Natural killer cell (primary cell): ENCODE measurements at places on chromosomes 13 and 19. TPM values are rescaled to one million over a fixed set of nuclear protein-coding genes. Genes with fewer than 3 reads are reported as not detected.

The STARD13 gene
- not detected for total RNA-seq

DNA sequence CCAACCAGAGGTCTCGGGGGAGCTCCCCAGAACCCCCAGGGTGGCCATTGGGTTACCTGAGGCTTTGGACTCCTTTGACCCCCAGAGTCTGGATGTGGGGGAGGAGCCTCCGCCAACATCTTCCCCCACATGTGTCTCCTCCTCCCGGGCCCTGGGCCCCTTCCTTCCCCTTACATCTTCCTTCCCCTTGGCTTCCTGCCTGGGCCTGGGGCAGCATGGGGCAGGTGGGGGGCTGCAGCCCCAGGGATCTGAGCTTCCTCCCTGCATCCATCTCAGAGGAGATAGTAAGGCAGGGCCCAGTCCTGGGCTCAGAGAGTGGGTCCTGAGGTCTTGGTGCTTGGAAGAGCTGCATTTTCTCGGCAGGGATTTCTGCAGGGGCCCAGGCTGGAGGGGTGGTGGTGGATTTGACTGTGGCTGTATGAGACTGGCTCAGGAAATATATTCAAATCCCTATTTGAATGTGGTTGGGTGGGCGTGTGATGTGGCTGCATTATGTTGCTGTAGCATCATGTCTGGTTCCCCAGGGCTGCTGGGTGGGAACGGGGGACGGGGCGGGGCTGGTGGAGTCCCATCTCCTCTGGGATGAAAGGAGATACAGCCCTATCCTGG lies 919 bp downstream of the VAV1 start:
- no peaks in the 10 kb centered on the region for H3K27me3 ChIP-seq
- DNase-seq = peak; percentile 45
- H3K27ac ChIP-seq = peak overlapping the region; percentile 80
- H3K4me1 ChIP-seq = peaks cover 50% of the 10 kb centered on the region

GRCh38 chr13:110274687-110275086 lies 32.3 kb downstream of the COL4A1 start:
- no peak overlapping the region for H3K27ac ChIP-seq
- DNase-seq = no peak
- no peak overlapping the region for H3K4me3 ChIP-seq
- H3K36me3 ChIP-seq = no peaks in the 10 kb centered on the region
- H3K4me1 ChIP-seq = no peaks in the 10 kb centered on the region
- no peaks in the 10 kb centered on the region for H3K27me3 ChIP-seq

- DNase-seq = no peak
- no peaks in the 10 kb centered on the region for H3K27me3 ChIP-seq
- no peak overlapping the region for H3K27ac ChIP-seq
- no peaks in the 10 kb centered on the region for H3K4me1 ChIP-seq
- H3K36me3 ChIP-seq = no peaks in the 10 kb centered on the region
- H3K4me3 ChIP-seq = no peak overlapping the region
Measured at GRCh38 chr13:71460211-71460610, 406.8 kb downstream of the DACH1 start.

GRCh38 chr19:16938211-16938610 lies 49.4 kb downstream of the F2RL3 start:
- H3K4me1 ChIP-seq = no peaks in the 10 kb centered on the region
- no peak overlapping the region for H3K4me3 ChIP-seq
- no peaks in the 10 kb centered on the region for H3K36me3 ChIP-seq
- H3K27me3 ChIP-seq = no peaks in the 10 kb centered on the region
- H3K27ac ChIP-seq = no peak overlapping the region
- DNase-seq = no peak

DNA sequence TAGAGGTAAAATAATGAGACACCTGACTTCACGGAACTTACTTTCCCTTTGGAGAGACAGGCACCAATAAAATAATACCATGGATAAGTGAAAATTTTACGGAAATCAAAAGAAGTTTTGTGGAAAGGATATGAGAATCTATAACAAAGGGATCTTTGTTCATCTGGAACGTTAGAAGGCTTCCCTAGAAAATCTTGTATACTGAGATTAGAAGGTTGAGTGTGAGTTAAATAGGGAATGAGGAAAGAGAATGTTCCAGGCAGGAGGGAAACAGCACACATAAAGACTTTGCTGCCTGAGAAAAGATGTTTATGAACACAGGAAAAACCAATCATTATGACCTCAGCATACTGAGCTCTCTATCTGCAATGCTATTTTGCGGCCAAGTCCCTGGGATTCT lies 19.6 kb upstream of the RAP2A start:
- H3K27ac ChIP-seq = no peak overlapping the region
- H3K27me3 ChIP-seq = no peaks in the 10 kb centered on the region
- no peak overlapping the region for H3K4me3 ChIP-seq
- DNase-seq = no peak
- no peaks in the 10 kb centered on the region for H3K4me1 ChIP-seq

- no peak for DNase-seq
- peaks cover 10% of the 10 kb centered on the region for H3K36me3 ChIP-seq
- H3K27me3 ChIP-seq = no peaks in the 10 kb centered on the region
- no peaks in the 10 kb centered on the region for H3K4me1 ChIP-seq
Measured at GRCh38 chr13:43081866-43082265, 58.5 kb downstream of the DNAJC15 start.

The CERS1 gene
- not detected for total RNA-seq

GRCh38 chr13:32472194-32472621 lies 44.3 kb upstream of the N4BP2L1 start:
- DNase-seq = no peak
- no peaks in the 10 kb centered on the region for H3K27me3 ChIP-seq
- no peaks in the 10 kb centered on the region for H3K4me1 ChIP-seq
- no peak overlapping the region for H3K27ac ChIP-seq
- no peaks in the 10 kb centered on the region for H3K36me3 ChIP-seq

GRCh38 chr13:78192716-78193115 lies 274.1 kb upstream of the EDNRB start:
- H3K27me3 ChIP-seq = no peaks in the 10 kb centered on the region
- H3K27ac ChIP-seq = no peak overlapping the region
- H3K4me3 ChIP-seq = no peak overlapping the region
- DNase-seq = no peak
- no peaks in the 10 kb centered on the region for H3K4me1 ChIP-seq

The CCDC122 gene
- total RNA-seq = 2.1 TPM

The LYPD5 gene
- not detected for total RNA-seq

The BORA gene
- total RNA-seq = 5.5 TPM

GRCh38 chr19:39261704-39262103 lies 6.5 kb upstream of the IFNL2 start:
- H3K4me1 ChIP-seq = peaks cover 20% of the 10 kb centered on the region
- H3K36me3 ChIP-seq = no peaks in the 10 kb centered on the region
- H3K27me3 ChIP-seq = peaks cover 36% of the 10 kb centered on the region
- no peak overlapping the region for H3K27ac ChIP-seq
- DNase-seq = no peak

The MICOS13 gene
- total RNA-seq = 17.7 TPM

- no peaks in the 10 kb centered on the region for H3K36me3 ChIP-seq
- no peaks in the 10 kb centered on the region for H3K27me3 ChIP-seq
- H3K27ac ChIP-seq = no peak overlapping the region
- no peak overlapping the region for H3K4me3 ChIP-seq
- H3K4me1 ChIP-seq = no peaks in the 10 kb centered on the region
Measured at GRCh38 chr13:44449999-44450821, 76.6 kb downstream of the SERP2 start.

DNA sequence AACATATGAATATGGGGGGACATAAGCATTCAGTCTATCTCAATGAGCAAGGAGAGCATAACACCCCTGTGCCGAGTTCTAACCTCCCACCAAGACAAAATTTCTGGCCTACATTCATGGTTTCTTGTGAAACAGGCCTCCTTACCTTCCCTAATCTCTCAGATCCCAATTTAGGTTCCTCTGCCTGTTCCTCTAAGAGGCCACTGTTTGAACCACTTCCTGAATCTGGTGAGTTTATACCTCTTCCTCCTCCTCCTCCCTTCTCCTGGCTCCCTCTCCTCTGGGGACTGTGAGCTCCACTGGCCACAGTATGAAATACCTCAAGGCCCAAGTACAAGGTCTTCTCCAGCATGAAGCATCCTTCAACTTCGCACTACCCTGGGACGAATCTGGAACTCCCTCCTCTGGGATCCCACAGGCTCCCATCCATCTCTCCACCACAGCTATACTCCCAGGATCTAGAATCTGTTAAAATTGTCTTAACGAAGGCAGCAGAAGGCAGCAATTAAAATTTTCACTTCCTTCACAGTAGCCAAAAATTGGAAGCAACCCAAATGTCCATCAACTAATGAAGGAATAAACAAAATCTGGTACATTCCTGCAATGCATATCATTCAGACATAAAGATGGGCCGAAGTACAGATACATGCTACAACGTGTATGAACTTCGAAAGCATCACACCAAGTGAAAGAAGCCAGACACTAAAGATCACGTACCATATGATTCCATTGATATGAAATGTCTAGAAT lies 7.8 kb upstream of the SIGLECL1 start:
- H3K27me3 ChIP-seq = no peaks in the 10 kb centered on the region
- H3K36me3 ChIP-seq = no peaks in the 10 kb centered on the region
- H3K4me1 ChIP-seq = peaks cover 22% of the 10 kb centered on the region
- H3K4me3 ChIP-seq = no peak overlapping the region

The IGLON5 gene
- total RNA-seq = not detected

The ZNF699 gene
- total RNA-seq = 15.3 TPM

The STAP2 gene
- 3.3 TPM for total RNA-seq

DNA sequence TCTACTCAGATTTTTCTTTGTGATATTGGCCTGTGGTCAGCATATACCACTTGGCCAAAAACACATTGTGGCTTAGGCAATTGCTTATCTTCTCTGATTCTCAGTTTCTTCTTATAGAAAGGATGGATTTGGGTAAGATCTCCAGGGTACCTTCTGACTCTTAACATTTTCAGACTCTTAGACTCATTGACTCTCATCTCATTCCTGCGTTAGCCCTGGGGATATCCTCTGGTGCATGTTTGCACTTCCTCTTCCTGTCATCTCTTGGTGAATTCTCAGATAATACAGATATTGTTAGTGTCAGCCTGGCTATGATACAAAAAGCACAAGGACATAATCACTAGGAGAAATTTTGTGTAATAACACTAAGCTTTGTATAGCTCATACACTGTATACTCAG lies 492.5 kb upstream of the GPC6 start:
- no peaks in the 10 kb centered on the region for H3K27me3 ChIP-seq
- no peak for DNase-seq
- H3K27ac ChIP-seq = no peak overlapping the region
- no peaks in the 10 kb centered on the region for H3K4me1 ChIP-seq
- no peak overlapping the region for H3K4me3 ChIP-seq

GRCh38 chr13:21310220-21310619 lies 133.8 kb downstream of the MRPL57 start:
- no peak overlapping the region for H3K4me3 ChIP-seq
- no peak overlapping the region for H3K27ac ChIP-seq
- H3K36me3 ChIP-seq = peaks cover 2% of the 10 kb centered on the region
- DNase-seq = no peak

The SUGP2 gene
- total RNA-seq = 237 TPM

DNA sequence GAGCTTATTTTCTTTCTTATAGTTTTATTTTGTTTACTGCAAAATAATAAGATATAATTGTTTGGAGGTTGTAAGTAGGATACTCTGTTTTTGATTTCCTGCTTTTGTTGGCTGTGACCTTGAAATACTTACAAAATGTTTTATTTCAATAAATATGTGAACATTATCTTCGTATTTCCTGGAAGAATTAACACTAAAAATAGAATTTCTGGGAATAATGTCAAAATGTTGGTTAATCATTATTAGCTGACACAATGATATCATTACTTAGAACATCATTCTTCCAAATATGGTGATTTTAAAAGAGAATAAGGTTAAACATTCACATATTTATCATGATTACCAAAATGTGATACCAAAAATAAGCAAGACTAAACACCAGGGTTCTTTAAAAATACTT lies 1148.6 kb upstream of the PRR20A start:
- H3K36me3 ChIP-seq = no peaks in the 10 kb centered on the region
- no peak for DNase-seq
- no peak overlapping the region for H3K27ac ChIP-seq
- H3K27me3 ChIP-seq = no peaks in the 10 kb centered on the region

The APC2 gene
- 0.27 TPM for total RNA-seq

The MBD3L4 gene
- not detected for total RNA-seq

DNA sequence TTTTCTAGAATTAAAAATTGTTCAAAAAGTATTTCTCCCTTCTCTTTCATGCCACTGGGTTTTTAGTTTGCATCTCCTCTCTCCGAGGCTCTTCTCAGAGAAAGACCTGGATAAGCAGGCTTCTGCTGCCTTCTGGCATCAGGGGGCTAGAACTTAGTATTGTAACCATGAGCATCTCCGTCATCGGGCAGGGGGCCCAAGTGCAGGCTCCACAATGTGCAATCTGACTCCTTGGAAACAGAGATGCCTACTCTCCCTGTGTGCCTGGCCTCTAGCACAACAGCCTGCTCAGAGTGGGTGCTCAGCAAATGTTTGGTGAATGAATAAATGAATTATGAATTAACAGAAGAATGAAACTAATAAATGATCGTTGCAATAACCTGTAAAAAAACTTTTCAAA lies 45.6 kb upstream of the MTIF3 start:
- no peak overlapping the region for H3K4me3 ChIP-seq
- H3K36me3 ChIP-seq = no peaks in the 10 kb centered on the region
- DNase-seq = no peak
- H3K27ac ChIP-seq = no peak overlapping the region

DNA sequence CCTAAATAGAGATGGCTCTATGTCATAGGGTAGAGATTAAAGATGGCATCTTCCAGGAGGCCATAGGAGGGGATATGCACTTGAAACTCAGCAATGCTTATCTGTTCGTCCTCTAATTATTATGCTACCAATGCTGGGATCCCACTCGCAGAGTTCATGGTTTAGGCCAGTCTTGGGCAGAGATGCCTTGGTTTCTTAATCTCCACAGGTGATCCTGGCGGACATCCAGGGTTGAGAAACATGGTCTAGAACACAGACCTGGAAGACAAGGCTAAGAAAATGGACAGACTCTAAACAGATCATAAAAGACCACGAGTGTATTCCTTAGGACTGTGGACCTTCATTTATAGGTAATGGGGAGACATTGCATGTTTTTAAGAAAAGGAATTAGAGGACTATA lies 70.0 kb upstream of the IRS2 start:
- no peaks in the 10 kb centered on the region for H3K27me3 ChIP-seq
- no peaks in the 10 kb centered on the region for H3K36me3 ChIP-seq
- no peak overlapping the region for H3K4me3 ChIP-seq
- H3K27ac ChIP-seq = no peak overlapping the region

The NLRP11 gene
- not detected for total RNA-seq

GRCh38 chr13:73708393-73708985 lies 425.7 kb downstream of the KLF12 start:
- H3K27me3 ChIP-seq = no peaks in the 10 kb centered on the region
- no peaks in the 10 kb centered on the region for H3K4me1 ChIP-seq
- no peak overlapping the region for H3K27ac ChIP-seq
- no peak overlapping the region for H3K4me3 ChIP-seq
- H3K36me3 ChIP-seq = peaks cover 45% of the 10 kb centered on the region

GRCh38 chr13:43270130-43270830 lies 246.9 kb downstream of the DNAJC15 start:
- no peak overlapping the region for H3K4me3 ChIP-seq
- H3K4me1 ChIP-seq = no peaks in the 10 kb centered on the region
- no peak overlapping the region for H3K27ac ChIP-seq
- no peaks in the 10 kb centered on the region for H3K36me3 ChIP-seq
- DNase-seq = no peak
- H3K27me3 ChIP-seq = no peaks in the 10 kb centered on the region

The ZNF844 gene
- total RNA-seq = 36.2 TPM

GRCh38 chr13:90498096-90498495 lies 849.4 kb upstream of the MIR17HG start:
- H3K4me3 ChIP-seq = no peak overlapping the region
- no peaks in the 10 kb centered on the region for H3K27me3 ChIP-seq
- no peak overlapping the region for H3K27ac ChIP-seq
- no peaks in the 10 kb centered on the region for H3K4me1 ChIP-seq
- DNase-seq = no peak
